Small intestine (tissue), 16 donors: ENCODE measurements at places on chromosomes 4 and X. TPM values are rescaled to one million over a fixed set of nuclear protein-coding genes. Genes with fewer than 3 reads are reported as not detected.

- H3K36me3 ChIP-seq: no peaks in the 10 kb centered on the region
- H3K27me3 ChIP-seq: no peaks in the 10 kb centered on the region
- H3K4me3 ChIP-seq: no peak overlapping the region
- no peak overlapping the region for H3K27ac ChIP-seq
These were observed 1113.1 kb upstream of the LCORL start for GRCh38 chr4:19134685-19135084.

GRCh38 chr4:93671093-93671492 lies 157.5 kb upstream of the ATOH1 start:
- no peaks in the 10 kb centered on the region for H3K36me3 ChIP-seq
- H3K27ac ChIP-seq: no peak overlapping the region
- H3K4me1 ChIP-seq: no peaks in the 10 kb centered on the region
- H3K27me3 ChIP-seq: no peaks in the 10 kb centered on the region

The SLC38A5 gene
- 61.7 TPM for polyA plus RNA-seq

GRCh38 chr4:99404595-99405287 lies 30.4 kb downstream of the ADH7 start:
- H3K27ac ChIP-seq: peak overlapping the region; percentile 83
- H3K4me1 ChIP-seq: peaks cover 10% of the 10 kb centered on the region
- H3K27me3 ChIP-seq: no peaks in the 10 kb centered on the region
- no peak overlapping the region for H3K4me3 ChIP-seq
- no peaks in the 10 kb centered on the region for H3K36me3 ChIP-seq

GRCh38 chr4:138111462-138112000 lies 130.6 kb downstream of the SLC7A11 start:
- no peak for DNase-seq
- no peaks in the 10 kb centered on the region for H3K36me3 ChIP-seq
- no peak overlapping the region for H3K4me3 ChIP-seq
- no peaks in the 10 kb centered on the region for H3K27me3 ChIP-seq

- DNase-seq: peak; percentile 33
- H3K4me1 ChIP-seq: no peaks in the 10 kb centered on the region
- H3K4me3 ChIP-seq: no peak overlapping the region
- no peak overlapping the region for H3K27ac ChIP-seq
These were observed 54.2 kb downstream of the MND1 start for GRCh38 chr4:153398713-153399112.

DNA sequence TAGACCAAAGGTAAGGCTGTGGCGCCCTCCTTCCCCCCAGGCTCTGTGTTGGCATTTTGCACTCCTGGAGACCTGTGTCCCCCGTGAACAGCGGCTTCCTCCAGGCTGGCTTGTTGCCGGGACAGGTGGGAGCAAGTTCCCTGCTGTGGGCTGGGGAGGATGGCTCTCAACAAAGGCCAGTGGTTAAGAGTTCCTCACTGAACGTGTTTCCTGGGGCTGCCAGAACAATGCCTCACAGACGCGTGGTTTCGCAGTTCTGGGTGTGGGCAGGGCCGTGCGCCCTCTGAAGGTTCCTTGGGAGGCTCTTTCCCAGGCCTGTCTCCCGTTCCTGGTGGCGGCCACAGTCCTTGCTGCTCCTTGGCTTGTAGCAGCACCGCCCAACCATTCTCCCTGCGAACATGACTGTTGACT lies 33.4 kb downstream of the NELFA start:
- DNase-seq: no peak
- peaks cover 13% of the 10 kb centered on the region for H3K36me3 ChIP-seq
- no peaks in the 10 kb centered on the region for H3K27me3 ChIP-seq
- H3K4me3 ChIP-seq: no peak overlapping the region

The TSPAN7 gene
- polyA plus RNA-seq: 9.2 TPM

The CT45A10 gene
- polyA plus RNA-seq: not detected

The THOC2 gene
- 30.5 TPM for polyA plus RNA-seq

GRCh38 chr4:94803181-94803580 lies 45.4 kb downstream of the BMPR1B start:
- H3K4me1 ChIP-seq: no peaks in the 10 kb centered on the region
- no peaks in the 10 kb centered on the region for H3K36me3 ChIP-seq
- DNase-seq: no peak
- H3K4me3 ChIP-seq: no peak overlapping the region

The SCML1 gene
- polyA plus RNA-seq: 12.1 TPM

- no peak overlapping the region for H3K27ac ChIP-seq
- no peak for DNase-seq
- no peaks in the 10 kb centered on the region for H3K4me1 ChIP-seq
- no peak overlapping the region for H3K4me3 ChIP-seq
- no peaks in the 10 kb centered on the region for H3K27me3 ChIP-seq
- no peaks in the 10 kb centered on the region for H3K36me3 ChIP-seq
These were observed 44.4 kb downstream of the TNIP3 start for GRCh38 chr4:121119715-121120114.

- no peak overlapping the region for H3K4me3 ChIP-seq
- no peaks in the 10 kb centered on the region for H3K4me1 ChIP-seq
- no peak overlapping the region for H3K27ac ChIP-seq
- H3K27me3 ChIP-seq: no peaks in the 10 kb centered on the region
These were observed 43.5 kb downstream of the UBE2K start for GRCh38 chr4:39741401-39741800.

The GABRG1 gene
- not detected for polyA plus RNA-seq

The BMX gene
- polyA plus RNA-seq: 4.6 TPM

GRCh38 chrX:140525448-140525847 lies 20.6 kb upstream of the SOX3 start:
- no peak for DNase-seq
- H3K4me3 ChIP-seq: no peak overlapping the region
- no peaks in the 10 kb centered on the region for H3K4me1 ChIP-seq
- H3K36me3 ChIP-seq: no peaks in the 10 kb centered on the region
- H3K27me3 ChIP-seq: no peaks in the 10 kb centered on the region
- no peak overlapping the region for H3K27ac ChIP-seq

The PPP4R3C gene
- not detected for polyA plus RNA-seq
